ENCODE measurements at places on chromosomes 3 and 15. TPM values are rescaled to one million over a fixed set of nuclear protein-coding genes. Genes with fewer than 3 reads are reported as not detected.

DNA sequence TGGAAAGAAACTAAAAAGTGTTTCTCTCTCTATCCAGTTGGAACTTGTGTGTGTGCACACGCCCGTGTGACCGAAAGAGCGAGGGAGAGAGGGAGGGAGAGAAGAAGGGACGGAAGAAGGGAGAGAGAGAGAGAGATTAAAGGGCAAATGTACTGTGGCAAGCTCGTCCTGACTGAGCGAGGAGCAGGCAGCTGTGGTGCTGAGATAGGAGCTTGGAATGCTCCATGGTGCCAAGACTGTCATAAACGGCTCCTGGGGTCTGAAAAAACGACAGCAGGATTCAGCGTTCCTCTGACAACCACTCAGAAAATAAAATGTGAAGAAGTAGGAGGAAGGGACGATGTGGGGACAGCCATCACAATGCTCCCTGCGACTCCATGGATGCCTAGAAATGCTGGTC, 276.0 kb downstream of the SV2B start:
- DNase-seq = no peak

The CALML4 gene
- 9.2 TPM for polyA plus RNA-seq

DNA sequence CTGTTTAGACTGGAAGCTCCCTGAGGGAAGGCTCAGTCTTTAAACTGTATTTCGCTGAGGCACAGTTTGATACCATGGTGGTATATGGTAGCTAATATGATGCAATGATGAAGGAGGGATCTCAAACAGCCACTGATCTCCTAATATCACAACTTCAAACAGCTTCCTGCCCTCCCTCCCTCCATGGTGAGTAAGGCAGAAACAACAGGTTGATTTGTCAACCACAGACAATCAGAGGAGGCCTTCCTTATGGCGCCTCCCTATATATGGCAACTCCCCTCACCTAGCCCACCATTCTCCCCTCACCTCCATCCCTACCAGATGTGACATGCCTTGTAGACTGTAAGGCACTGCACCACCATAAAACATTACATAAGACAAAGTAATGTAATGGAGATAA, 316.5 kb upstream of the ICE2 start:
- no peak for DNase-seq

The TNFAIP8L3 gene
- 1.5 TPM for polyA plus RNA-seq

GRCh38 chr3:16171825-16172224, 2.7 kb upstream of the GALNT15 start:
- no peak for DNase-seq

DNA sequence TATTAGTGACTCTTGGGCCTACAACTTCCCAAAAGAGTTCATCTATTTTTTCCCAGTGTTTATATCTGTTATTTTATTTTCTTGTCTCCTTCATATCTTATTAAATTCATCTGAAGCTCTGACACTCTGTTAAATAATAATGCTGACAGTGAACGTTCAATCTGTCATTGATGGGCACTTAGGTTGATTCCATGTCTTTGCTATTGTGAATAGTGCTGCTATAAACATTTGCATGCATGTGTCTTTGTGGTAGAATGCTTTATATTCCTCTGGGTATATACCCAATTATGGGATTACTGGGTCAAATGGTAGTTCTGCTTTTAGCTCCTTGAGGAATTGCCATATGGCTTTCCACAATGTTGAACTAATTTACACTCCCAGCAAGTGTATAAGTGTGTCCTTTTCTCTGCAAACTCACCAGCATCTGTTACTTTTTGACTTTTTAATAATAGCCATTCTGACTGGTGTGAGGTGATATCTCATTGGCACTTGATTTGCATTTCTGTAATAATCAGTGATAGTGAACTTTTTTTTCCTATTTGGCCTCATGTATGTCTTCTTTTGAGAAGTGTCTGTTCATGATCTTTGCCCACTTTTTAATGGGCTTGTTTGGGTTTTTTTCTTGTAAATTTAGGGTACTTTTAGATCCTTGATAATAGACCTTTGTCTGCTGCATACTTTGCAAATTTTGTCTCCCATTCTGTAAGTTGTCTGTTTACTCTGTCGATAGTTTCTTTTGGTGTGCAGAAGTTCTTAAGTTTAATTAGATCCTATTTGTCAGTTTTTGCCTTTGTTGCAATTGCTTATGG, 122.5 kb downstream of the LEKR1 start:
- DNase-seq = no peak

- no peak for DNase-seq
Observed at GRCh38 chr15:45105586-45105985, 8.4 kb downstream of the DUOX2 start.
